ENCODE measurements at places on chromosomes 7 and 10.

- DNase-seq: no peak
Measured at GRCh38 chr10:63885156-63885555, 364.0 kb downstream of the REEP3 start.

DNA sequence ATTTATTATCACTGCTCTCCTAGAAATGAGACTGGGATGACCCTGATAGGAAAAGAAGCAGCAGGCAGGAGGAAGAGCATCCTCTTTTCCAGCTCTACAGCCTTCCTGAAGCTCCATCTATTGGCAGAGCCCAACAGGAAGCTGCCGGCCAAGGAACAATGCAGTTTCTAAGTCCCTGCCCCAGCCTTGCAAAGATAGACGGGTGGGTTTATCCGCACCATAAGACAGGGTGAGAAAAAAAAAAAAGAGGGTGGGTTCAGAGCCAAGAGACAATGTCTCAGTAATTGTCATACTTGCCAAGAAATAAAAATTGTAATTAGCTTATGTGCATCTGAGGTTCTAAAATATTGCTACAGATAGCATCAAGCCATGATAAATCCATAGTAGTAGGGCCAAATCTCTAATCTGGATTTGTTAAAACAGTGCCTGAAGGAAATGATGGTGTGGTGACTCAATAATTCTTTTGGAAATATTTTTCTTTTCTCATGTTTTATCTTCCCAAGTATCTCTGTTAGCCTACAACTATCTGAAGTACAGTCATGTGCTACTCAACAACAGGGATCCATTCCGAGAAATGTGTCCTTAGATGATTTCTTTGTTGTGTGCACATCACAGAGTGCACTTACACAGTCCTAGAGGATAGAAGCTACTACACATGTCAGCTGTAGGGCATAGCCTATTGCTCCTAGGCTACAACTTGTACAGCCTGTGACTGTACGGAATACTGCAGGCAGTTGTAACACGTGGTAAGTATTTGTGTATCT lies 242.9 kb upstream of the CXCL12 start:
- no peak for DNase-seq

DNA sequence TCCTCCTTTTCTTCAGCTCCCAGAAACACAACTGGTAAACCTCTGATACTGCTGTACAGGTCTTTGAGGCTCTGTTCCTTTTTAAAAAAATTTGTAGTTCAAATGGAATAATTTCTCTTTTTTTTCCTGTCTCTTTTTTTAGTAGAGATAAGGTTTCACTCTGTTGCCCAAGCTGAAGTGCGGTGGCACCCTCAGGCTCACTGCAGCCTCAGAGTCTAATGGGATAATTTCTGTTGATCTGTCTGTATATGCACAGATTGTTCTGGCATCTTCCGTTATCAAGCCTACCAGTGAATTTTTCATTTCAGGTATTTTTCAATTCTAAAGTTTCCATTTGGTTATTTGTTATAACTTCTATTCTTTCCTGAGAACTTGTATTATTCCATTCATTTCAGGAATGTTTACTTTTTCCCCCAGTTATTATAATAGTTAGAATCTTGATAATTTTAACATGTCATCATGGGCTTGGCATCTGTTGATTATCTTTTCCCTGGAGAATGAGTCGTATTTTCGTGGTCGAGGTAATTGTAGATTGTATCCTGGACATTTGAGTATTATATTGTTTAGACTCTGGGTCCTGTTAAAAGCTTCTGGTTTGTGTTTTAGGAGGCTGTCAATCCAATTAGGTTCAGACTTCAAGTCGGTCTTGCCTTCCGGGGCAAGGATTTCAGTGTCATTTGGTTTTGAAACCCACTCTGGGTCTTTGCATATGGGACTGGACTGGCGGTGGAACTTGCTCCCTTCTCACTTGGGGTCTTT lies 24.5 kb downstream of the CRCP start:
- no peak for DNase-seq

DNA sequence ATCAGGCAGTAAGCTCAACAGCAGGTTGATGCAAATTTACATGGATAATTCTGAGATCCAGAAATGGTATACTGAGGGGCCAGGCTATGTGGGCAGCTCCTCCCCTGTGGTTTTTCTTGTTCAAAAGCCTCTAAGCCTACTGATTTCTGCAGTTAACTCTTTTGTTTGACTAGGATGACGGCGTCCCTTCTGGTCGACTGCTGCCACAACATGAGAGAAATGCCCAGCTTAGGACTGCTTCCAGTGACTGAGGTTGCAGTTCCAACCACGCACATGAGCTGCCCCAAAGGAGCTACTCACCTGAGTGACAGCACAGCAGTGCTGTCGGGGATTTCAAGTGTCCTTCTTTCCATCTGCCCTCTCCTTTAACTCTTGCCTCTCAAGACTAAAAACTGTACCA lies 973.0 kb upstream of the GHITM start:
- DNase-seq: no peak

- DNase-seq: no peak
Measured at GRCh38 chr10:24851629-24852028, 100.8 kb downstream of the PRTFDC1 start.

GRCh38 chr10:51137756-51138529 lies 63.7 kb downstream of the PRKG1 start:
- DNase-seq: no peak

GRCh38 chr7:2820508-2820934 lies 23.6 kb downstream of the GNA12 start:
- no peak for DNase-seq

DNA sequence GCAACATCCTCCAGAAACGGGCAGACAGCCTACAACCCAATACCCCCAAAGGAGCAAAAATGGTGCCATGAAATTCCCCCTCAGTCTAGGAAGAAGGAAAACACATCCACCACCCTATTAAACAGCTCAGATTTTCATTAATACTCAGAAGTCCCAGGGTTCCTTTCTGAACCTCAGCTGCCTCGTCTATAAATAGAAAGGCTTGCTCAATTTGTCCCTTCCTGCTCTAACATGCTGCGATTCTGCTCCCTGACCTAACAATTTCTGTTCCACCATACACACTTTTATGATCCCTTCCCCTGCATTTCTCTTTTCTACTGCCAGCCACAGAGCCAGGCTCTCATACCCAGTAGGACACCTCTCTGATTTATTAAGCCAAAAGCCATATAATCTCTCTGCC lies 68.1 kb downstream of the MTERF1 start:
- no peak for DNase-seq

- no peak for DNase-seq
Measured at GRCh38 chr7:128407751-128408708, 1.8 kb downstream of the IMPDH1 start.

GRCh38 chr10:1153805-1154351 lies 97.7 kb downstream of the WDR37 start:
- no peak for DNase-seq

- DNase-seq: no peak
Measured at GRCh38 chr7:83366629-83367028, 203.9 kb upstream of the PCLO start.
